CD8-positive, alpha-beta T cell (primary cell): ENCODE measurements at places on chromosomes 3 and 15.

GRCh38 chr15:86139828-86140227 lies 60.2 kb downstream of the AGBL1 start:
- DNase-seq: no peak

GRCh38 chr3:123130079-123130750 lies 63.4 kb downstream of the PDIA5 start:
- DNase-seq: no peak

GRCh38 chr15:76339305-76340197 lies 3.0 kb downstream of the ISL2 start:
- no peak for DNase-seq

DNA sequence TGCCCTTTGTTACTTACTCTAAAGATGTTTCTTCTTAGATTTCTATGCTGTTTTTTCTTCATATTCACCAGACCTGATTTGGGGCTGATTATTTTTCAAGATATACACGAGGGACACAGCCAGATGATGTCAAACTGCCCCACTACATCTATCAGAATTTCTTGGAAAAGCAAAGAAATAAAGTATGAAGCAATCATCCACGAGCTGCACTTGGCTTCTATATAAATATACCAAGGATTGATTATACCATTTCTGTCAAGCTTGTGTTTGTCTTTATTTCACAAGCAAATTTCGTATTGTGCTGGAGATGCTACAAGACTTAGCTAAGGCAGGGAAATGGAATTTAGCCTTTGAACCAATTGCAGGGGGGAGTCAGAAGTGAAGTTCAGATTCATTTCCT lies 715.1 kb upstream of the NR2F2 start:
- DNase-seq: no peak

DNA sequence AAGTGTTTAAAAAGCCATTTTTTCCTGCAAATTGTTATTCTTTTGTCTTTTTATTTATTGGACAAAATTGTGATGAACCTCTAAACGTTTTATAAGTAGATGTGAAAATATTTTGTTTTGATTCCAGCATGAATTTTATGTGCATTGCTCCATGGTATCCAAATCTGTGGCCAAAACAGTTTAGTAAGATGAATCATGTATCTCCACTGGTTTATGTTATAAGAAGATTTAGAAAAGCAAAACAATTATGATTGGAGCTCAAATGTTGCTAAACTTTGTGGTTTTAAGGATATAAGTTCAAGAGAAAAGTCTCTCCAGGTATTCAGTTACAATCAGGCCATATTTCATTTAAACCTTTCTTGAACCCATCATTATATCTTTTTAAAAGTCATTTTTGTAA lies 80.9 kb downstream of the NECTIN3 start:
- DNase-seq: no peak

DNA sequence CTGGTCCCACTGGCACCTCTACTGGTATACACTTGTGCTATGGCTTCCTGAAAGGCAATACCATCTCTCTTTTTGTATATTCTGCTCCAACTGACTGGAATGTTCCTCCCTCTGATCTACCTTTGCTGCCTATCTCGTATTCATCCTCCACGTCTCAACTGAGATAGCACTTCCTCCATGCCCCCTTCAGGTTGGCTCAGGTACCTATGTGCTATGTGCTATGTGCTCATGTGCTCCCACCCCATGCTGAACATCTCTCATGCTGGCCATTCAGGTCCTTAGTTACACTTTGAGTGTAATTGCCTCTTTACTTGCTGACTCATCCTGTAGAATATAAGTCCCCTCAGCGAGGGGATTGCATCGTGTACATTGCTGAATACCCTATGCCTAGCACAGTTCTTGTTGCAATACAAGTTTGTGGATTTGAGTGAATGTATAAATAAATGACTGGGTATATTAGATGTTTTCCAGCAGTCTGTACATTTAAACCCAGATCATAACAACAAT lies 156.9 kb downstream of the SOX2 start:
- no peak for DNase-seq

DNA sequence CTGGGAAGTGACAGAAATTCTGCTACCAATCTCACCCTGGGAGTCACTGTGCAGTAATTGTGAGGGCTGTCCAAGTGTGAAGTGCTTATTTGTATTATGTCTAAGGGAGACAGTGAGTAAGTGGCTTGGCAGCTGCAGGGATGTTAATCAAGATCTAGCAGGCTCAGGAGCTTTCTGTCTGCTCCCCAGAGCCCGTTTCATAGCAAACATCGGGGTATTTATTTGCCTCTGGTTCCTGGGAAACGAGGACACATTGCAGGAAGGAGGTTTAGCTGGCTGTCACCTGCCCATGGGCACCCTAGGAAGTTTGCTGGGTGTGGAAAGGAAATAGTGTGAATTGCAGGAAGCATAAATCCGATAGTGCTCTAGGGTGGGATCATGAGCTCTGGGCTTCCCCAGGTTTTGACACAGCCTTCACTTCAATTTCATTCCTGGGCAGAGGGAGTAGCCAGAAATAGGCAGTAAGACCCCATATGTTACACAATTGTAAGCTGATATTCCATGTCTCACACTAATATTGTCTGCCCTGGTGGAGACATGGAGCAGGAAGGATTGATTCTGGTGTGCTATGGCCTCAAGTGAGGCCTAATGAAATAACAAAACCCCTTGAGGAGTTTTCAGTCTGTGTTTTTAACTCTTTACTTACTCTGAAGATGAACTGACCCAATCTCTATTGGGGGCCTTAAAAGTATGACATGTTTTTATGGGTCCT lies 74.1 kb upstream of the MITF start:
- DNase-seq: no peak

DNA sequence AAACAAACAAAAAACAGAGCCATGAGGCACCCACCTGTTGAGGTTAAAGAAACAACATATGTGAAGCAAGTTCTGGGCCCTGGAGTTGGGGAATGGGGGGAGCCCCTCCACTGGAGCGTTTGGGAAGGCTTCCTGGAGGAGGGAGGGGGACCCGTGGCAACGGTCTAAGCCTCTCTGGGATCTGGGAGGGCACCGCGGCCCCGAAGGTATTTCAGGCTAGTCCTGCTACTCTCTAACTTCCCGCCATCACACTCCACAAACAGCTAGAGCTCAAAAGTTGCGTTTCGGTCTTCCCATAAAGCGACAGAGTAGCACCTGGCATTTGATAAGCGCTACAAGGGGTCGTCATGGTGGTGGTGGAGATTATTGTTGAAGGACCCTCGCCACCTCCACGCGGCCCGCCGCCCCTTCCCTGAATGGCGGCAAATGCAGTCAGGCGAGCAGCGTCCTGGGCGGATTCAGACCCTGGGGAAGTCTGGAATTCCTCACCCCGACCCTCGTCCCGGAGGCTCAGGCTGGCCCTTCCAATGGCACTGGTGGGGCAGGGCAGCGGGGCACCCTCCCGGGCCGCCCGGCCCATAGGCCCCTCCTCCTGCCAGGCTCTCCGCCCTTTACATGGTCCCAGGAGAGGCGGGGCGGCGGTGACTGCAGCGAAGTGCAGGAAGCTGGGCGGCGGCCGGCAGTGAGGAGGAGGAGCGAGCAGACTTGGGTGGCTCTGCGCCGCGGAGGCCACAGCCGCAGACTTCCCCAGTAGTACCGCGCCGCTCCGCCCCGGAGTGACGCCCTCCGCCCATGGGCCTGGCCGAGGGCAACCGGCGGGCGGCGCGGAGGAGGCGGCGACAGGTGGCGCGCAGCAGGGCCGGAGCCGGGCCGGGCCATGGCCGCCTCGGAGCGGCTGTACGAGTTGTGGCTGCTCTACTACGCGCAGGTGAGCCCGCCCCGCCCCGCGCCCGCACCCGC lies at the start of gene NBEAL2:
Gene NBEAL2, plus strand, starts transcription at position 682 of the 960 bp plus-strand sequence. Its CDS starts 196 bp downstream, at position 878.
- DNase-seq: peak; percentile 96

DNA sequence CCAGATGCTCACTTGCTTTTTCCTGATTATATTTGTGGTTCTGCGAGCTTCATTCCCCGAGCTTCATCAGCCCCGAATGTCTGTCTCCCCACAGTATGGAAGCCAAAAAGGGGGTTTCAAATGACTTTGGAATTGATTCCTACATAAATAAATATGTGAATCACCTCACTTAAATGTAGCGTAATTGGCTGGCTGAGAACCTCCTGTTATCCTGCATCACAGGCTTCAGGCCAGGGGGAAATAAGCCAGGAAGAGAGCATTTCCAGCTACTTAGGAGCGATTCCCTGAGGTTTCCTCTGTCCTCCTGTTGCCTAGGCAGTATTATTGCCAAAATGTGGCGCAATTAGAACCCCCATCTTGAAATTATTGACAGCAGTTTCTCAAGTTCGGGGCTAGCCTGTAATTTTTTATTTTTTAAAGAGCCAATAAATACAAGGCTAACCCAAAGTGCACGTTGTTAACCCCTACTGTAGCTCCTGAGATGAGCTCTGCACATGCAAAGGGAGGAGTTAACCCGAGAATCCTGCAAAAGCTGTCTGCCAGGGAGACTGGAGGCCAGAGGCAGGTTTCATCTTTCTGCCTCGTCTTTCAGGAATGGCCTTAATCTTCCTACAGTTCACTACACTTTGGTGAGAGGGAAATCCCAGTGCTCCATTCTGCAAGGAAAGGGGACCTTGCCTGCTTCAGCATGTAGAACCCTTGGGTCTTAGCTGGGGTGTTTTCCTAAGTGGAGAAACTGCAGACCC lies 148.2 kb downstream of the ADAMTS9 start:
- DNase-seq: no peak

DNA sequence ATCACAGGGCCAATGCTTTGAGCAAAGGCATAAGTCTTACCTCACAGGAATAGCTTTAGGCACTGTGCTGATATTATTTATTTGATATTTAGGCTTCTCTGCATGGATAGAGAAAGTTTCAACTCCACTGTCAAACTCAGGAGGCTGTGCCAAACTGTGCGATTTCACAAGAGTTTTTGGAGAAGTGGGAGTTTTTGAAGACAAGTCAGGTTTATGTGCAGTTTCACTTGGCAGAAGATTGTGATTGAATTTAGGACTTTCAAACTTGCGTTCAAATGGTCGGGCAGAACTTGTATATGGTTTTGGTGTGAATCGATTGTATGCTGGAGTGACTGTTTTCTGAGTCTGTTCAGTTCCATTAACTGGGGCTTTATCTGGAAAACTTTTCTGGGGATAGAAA lies 113.7 kb downstream of the TJP1 start:
- DNase-seq: no peak

GRCh38 chr15:65884511-65884910 lies 15.2 kb downstream of the RAB11A start:
- DNase-seq: no peak

DNA sequence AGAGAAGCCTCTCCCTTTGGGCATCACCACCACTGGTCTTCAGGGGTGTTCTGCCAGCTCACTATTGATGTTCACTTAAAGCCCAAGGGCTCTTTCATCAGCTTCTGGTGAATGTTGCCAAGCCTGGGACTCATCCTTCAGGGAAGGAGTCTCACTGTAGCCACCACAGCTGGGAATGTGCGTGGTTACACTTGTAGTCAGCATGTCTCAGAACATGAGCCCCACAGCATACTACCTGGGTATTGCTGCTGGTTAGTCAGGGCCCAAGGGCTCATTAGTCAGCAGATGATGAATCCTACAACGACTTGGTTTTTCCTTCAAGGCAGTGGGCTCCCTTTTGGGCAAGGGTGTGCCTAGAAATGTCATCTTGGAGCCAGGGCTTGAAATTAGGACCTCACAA lies 412.9 kb downstream of the VGLL3 start:
- DNase-seq: no peak

- DNase-seq: no peak
Measured at GRCh38 chr15:58212909-58213526, 74.8 kb downstream of the AQP9 start.

DNA sequence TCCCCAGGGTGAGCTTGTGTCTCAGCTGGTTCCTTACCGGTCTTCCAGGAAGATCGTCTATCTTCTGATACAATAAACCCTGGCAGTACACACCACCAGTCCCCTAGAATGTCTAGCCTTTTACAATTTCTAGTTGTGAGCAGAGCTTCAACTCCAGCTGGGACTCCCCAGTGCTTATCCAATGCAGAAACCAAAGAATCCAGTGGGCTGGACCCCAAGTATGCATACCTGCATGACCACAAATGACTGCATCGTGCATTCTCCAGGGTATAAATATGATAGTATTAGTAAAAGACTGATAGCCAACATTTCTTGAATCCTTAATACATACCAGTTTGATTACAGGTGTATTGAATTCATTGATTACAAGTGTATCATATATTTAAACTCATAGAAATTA lies 176.0 kb downstream of the SATB1 start:
- no peak for DNase-seq

DNA sequence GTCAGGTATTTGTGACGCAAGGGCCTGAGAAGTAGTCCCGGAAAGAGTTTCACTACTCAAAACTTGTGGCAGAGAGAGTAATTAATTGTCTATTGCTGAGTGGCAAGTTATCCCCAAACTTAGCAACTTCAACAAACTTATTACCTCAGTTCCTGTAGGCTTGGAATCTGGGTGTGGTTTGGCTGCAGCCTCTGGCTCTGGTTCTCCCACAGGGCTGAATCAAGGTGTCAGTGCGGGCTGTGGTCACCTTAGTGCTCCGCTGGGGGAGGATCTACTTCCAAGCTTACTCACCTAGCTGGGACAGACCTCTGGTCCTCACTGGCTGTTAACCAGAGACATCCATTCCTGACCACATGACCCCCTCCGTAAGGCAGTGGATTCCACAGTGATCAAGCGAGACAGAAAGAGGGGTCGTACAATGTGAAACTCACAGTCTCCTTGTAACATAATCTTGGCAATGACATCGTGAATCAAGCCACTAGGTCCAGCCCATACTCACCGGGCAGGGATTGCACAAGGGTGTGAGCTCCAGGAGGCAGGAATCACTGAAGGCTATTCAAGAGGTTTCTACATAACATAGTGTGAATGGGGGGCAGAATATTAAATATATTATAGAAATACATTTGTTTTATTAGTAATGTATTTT lies 138.3 kb downstream of the RYR3 start:
- DNase-seq: no peak

DNA sequence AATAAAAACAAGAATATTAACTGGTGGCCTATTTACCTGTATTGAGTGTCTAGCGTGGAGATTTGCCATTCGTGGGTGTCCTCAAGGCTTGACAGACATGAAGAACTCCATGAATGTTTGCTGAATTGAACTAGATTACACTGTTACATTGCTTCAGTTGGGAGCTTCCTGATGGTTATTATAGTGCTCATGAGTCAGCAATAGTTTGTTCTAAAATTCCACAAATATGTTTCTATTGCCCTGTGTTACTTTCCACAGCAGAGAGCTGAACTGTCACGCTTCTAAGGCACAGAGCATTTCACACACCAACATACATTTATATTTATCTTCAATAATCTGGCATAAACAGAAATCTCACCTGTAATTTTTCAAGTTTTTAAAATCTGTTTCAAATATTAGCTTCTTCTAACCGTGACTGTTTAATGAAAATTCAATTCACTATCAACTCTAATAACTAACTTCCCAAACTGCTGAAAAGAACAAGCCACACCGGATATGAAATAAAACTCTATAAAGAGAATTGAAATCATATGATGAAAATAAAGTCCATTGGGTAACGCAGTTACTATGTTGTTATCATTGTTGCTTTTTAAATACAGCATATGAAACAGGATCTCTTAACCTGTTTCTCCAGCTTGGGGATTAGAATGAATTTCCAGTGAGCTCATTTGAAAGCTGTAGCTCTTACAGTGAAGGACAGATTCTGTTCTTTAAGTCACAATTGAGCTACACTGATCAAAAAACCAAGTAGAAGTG lies 61.2 kb upstream of the MCF2L2 start:
- no peak for DNase-seq
